ENCODE measurements at places on chromosomes 12 and 14.

DNA sequence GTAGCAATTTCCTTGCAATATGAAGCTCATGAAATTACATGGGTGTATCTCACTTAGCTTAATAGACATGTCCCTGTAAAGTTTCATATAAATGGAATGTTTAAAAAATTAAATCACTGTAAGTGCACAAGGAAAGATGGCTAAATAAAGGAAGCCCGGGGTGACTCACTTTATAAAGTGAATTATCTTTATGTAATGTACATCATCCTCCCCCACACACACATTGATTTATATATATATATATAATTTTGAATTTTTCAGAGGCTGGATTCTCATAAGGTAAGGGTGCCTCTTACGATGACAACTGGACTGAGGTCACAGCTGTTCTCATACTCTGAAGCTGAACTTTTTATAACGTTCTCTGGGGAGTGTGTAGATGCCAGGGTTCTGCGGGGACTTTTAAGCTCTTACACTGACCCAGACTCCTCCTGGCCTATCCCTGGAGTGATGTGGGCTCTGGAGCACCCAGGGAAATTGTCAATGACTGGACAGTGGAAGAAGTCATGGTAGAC is 108.7 kb upstream of the HIF1A start:
- no peak for DNase-seq

DNA sequence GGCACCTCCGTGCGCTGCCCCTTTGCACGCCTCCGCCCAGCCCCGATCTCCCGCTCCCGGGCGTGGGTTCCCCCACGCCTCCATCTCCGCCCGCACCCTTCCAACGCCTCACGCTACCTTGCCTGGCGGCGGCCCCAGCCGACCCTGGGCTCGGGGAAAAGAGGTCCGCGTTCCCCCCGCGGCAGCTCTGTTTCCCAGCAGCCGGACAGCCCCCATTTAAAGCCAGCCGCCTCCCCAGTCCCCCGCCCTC is at the start of gene PRIMA1:
Gene PRIMA1, minus strand, starts transcription at position 193 of the 250 bp plus-strand sequence. CDS start 767 bp downstream, outside the sequence.
- no peak for DNase-seq

GRCh38 chr12:117490130-117490529 is 128.7 kb upstream of the NOS1 start:
- DNase-seq: no peak

GRCh38 chr12:12791756-12792369 is 6.4 kb downstream of the APOLD1 start:
- DNase-seq: no peak

DNA sequence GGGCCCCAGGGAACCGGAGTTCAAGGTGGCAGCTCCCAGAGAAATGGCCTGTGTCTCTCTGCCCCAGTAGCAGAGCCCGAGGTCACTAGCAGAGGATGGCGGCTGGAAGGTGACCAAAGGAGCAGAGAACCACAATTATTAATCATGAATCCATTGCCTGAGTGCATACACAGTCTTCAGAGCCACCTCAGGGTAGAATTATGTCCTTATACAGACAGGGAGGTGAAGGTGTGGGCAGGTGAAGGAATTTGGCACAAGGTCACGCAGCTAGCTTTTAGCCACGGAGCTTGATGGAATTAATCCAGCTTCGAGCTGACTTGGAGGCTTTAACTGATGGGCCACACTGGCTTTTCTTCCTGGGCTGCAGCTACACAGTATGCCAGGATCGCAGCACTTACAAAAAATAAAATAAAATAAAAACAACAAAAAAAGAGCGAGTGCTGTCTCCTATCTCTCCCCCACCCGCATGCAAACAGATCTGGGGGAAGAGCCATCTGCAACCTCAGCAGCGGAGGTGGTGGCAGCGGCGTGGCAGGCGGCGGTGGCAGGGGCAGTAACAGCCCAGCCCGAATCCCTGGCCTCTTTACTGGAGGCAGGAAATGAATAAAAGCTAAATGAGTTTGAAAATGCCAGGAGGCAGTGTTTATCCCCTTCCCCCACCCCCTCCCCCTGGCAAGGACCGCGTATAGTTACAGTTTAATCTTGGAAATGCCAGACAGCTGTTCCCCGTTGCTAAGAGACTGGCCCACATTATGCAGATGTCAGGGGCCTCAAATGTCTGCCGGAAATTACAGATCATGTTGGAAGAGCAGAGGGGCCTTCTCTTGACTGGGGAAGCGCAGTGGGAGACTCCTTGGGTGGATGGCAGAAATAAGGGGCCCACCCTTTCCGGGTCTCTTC is 93.5 kb downstream of the LRRC74A start:
- no peak for DNase-seq

GRCh38 chr12:94228488-94228907 is 80.1 kb downstream of the PLXNC1 start:
- DNase-seq: no peak

- DNase-seq: no peak
Observed at GRCh38 chr12:110676171-110676570, 12.7 kb downstream of the HVCN1 start.

DNA sequence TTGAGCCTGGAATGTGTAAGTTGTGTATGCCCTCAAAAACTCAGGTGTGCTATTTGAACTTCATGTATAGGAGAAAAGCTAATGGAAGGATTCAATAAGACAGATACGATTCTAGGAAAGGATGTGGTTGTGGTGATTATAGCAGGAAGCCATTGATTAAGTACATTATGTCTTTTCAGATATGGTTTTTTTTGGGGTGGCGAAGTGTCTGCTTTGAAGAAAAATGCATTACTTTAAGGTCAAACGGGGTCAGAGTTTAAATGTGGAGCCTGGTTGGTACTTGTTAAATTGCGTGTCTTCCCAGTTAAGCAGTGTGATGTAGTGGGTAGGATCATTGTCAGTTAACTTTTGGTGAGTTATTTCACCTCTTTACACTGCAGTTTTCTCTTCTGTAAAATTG is 13.0 kb upstream of the NUP107 start:
- no peak for DNase-seq

DNA sequence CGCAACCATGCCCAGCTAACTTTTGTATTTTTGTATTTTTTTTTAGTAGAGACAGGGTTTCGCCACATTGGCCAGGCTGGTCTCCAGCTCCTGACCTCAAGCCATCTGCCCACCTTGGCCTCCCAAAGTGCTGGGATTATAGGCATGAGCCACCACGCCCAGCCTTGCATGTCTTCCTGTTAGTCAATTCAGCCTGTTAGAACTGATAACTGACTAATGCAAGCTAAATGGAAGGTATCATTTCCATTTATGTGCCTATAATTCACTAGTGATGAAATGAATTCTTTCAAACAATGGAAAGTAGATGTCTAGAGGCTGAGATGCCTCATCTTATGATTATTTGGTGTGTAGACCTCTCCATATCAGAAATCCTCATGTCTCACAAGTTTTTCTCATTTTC is 37.3 kb upstream of the DIP2B start:
- DNase-seq: no peak

DNA sequence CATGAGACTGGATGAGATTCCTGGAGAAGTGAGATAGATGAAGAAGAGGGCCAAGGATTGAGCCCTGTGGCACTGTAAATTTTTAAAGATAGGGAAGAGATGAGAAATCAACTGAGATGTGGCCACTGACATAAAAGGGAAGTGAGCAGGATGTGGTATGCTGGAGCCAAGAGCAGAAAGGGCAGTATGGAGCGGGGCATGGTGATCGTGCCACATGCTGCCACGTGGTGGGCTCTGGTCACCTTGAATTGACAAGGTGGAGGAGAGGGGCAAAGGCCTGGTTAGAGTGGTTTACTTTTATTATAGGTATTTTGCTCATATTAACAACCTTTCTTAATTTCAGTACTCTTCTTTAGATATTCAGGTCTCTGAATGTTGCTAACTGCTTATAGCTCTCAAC is 257.9 kb downstream of the NEDD1 start:
- no peak for DNase-seq

GRCh38 chr12:91144053-91144452 is 32.8 kb upstream of the LUM start:
- DNase-seq: no peak

DNA sequence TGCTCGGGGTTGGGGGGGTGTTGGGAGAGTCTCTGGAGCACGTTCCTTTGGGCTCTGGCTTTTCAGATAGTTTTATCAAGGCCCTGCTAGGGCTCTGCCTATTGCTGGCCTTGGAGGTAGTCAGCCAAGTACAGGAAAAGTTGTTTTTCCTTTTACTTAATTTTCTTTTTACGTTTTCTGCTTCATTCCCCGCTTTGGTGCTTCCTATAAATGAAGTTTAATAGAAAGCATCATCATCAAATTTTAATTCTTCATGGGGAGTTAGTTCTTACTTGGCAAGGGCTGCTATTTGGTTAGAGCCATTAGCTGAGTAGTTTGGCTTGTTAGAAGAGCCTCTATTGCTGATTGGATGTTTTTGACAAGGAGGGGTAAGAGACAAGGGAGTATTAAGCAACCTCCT is 15.1 kb upstream of the ADAM21 start:
- DNase-seq: no peak

DNA sequence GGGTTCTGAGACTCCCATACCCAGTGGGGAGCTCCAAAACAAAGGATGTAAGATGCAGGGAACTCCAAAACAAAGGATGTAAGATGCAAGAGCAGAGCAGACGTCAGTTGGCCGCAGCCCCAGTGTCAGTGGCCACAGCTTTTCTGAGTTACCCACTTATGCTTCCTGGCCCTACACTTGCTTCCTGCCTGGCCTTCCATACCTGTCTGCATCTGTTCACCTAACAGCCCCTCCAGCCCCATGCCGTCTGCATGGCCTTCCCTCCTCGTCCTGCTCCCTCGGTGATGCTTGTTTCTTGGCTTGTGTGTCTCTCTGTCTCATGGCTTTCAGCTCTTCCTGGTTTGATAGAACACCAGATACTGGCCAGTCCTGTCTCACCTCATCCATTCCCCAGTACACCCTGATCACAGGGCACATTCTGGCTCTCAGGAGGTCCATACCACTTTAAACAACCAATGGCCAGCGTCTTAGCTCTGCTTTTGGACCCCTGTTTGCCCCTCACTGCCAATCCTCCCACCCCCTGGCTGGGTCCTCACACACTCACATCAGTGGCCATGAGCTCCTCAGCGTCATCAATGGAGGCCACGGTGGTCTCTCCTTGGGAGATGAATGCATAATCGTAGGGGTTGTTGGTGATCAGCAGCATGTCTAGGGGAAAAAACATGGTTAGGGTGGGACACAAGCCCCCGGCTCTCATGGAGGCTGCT is 5.3 kb downstream of the MYH7 start:
- DNase-seq: no peak

GRCh38 chr12:47993491-47993890 is 10.8 kb downstream of the COL2A1 start:
- peak; percentile 25 for DNase-seq

DNA sequence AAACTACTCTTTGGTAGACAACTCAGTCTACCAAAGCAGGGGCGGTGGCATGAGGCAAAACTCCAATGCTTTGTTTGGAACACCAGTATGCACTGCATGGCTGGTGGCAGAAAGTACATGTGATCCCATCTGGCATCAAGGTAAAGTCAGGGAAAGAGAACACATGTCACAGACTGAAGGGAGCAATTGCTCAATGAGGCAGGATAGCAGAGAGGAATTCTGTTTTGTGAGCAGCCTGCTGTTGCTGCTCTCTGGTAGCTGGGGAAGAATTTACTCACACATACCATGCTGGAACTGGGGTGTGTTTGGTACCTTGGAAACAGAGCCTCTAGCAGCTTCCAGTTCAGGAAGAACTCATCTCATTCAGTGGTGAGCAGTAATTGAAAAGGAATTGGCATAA is 84.8 kb downstream of the HELB start:
- DNase-seq: no peak

DNA sequence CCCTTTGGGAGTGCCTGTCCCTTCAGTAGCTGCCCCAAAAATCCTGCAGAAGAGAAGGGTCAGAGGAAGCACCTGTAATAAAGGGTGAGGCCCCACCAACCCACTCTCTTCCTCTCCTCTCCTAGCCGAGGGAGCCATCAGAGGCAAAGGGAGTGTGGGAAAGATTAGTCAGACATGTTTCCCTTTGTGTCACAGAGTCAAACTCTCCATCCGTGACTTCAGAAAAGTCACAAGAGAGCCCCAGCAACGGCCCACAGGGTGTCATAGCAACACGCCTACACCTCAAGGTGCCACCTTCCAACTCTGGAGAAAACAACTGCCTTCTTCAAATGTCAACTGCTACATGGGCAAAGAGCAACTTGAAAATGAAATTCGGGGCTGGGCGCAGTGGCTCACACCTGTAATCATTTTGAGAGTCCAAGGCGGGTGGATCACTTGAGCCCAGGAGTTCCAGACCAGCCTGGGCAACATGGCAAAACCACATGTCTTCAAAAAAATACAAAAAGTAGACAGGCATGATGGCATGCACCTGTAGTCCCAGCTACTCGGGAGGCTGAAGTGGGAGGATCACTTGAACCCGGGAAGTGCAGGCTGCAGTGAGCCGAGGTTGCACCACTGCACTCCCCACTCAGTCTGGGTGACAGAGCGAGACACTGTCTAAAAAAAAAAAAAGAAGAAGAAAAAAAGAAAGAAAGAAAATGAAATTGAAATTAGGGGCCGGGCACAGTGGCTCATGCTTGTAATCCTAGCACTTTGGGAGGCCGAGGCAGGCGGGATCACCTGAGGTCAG is 17.7 kb upstream of the CD27 start:
- DNase-seq: peak; percentile 81

DNA sequence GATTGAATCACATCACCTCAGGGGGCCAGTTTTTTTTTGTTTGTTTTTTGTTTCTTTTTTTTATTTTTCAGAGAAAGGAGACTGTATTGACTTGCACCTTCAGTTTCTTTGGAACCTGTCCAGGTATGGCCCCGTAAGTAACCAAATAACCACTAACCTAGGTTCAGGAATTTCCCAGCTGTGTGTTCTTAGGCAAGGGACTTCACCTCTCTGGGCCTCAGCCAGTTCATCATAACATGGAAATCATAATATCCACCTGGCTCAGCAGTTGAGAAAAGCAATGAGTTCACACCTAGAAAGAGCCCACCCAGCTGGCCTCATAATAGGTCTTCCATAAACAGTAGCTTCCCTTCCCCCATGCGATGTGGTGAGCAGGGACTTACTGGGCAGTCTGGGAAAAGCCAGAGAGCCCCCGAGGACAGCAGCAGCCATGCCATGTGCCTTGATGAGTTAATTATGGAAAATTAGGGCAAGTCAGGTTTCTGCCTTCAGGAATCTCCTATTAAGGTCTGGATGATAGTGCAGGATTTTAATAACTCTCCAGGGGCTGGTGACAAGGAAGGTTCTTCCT is 27.4 kb upstream of the WSCD2 start:
- no peak for DNase-seq

GRCh38 chr12:100758083-100758482 is 36.5 kb upstream of the ANO4 start:
- no peak for DNase-seq

DNA sequence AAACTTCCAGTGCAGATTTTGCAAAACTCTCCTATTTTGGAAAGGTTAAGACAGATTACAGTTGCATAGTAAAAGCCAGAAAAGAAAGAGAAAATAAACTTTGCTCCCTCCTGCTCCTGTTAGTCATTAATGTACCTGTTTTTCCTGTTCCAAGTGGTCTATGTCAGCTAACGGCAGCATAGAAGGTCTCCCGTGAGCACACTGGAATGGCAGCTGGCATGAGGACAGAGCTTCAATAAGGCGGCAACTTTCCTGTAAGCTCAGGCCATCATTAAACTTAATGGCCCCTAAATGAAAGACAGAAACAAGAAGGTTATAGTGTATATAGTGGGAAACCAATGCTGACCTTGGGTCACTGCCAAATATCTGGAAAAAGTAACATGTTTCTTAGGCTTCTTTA is 16.0 kb downstream of the EIF2B2 start:
- no peak for DNase-seq

Measured in activated CD4-positive, CD25-positive, alpha-beta regulatory T cell treated with anti-CD3 and anti-CD28 coated beads, Interleukin-2, amount 50 U/mL, for 72 hours (primary cell).